ENCODE measurements at places on chromosomes 2 and 18. TPM values are rescaled to one million over a fixed set of nuclear protein-coding genes. Genes with fewer than 3 reads are reported as not detected.

OSR1 gene
- 1.3 TPM for total RNA-seq

FOXI3 gene
- not detected for total RNA-seq

SAG gene
- total RNA-seq, result not detected

RTP5 gene
- not detected for total RNA-seq

MAPK4 gene
- 0.05 TPM for total RNA-seq

VSNL1 gene
- not detected for total RNA-seq

RBM45 gene
- total RNA-seq, result 16.1 TPM

L3MBTL4 gene
- 0.53 TPM for total RNA-seq

PROKR1 gene
- not detected for total RNA-seq

DNA sequence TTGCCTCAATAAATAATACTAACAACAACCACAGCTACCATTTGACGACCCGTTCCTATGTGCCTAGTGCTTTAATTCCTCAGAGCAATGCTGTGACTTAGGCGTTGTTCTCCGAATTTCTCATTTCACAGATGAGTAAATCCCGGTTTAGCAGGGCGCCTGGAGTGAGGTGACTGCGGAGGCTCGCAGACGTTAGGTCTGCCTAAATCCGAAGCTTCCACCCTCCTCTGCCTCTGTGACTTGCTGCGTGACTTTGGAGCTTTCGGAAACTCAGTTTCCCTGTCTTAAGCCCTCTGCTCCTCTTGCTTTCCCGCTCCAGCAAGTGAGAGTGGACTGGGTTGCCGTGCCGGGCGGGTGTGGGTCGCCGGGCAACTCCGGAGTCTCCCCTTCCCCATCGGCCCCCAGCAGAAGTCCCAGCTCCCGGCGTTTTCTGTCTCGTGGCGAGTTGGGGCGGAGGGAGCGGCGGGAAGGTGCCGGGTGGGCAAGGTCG is 711 bp upstream of the ATOH8 start:
- DNase-seq, result no peak

DNA sequence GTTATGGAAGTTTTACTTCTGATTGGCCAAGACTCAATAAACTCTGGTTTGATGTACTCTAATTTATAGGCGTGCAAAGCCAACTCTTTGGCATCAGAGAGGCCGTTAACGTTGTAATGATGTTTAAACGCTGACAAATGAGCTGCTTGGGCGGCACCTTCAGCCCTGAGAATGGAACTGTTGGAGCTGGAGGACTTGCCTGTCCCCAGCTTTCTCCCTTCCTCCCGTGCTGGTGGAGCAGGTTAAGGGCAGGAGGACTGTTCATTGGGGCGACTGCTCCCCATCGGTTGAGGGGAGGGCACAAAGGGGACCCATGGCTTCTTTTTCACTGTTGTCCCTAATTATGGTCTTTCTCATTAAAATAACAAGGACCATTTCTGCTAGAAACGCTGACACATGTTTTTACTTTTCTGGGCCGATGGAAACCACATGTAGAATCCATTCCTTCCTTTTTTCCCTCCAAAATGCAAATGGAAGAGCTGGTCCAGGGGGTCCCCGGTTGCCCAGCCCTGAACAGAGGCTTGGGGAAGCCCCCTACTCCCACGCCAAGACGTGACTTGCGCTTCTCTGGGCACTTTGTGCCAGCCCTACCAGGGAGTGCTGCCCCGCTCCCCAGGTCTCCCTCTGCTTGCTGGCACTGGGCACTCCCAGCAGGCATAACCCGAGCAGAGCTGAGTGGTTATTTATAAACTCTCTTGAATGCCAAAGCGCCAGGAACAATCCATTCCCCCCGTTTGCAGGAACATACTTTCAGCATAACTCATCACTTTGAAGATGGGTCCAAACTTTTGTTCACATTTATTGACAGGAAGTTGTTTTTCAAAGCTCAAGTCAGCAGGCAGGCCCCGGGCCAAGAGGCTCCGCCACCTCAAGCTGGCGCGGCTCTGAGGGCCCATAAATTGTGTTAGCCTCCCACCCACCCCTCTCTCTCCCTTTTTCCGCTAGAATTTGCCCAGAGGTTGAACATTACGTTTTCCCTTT is 170.1 kb downstream of the ASB1 start:
- peak; percentile 84 for DNase-seq

GRCh38 chr18:2686349-2686968 is 30.9 kb downstream of the SMCHD1 start:
- DNase-seq, result no peak

- no peak for DNase-seq
Measured at GRCh38 chr2:4765787-4766530, 926.2 kb upstream of the SOX11 start.

DNA sequence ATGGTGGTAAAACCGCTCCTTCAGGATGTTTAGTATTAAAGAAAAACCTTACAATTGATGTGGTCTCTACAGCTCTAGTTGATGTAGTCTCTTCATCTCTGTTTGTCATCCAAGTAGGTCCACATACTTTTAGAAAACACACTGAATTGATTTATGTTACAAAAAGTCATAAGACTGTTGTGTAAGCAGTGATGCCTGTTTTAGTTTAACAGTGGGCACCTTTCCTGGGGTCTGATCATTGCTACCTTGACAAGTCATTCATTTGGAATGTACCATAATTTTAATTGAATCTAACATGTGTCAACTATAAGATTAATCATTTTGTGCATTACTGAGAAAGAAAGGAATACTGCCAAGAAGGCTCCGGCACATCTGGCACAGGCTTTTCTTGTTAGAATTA is 34.3 kb downstream of the GIGYF2 start:
- DNase-seq, result no peak

- no peak for DNase-seq
Measured at GRCh38 chr2:96408616-96409015, 73.0 kb downstream of the NCAPH start.

DNA sequence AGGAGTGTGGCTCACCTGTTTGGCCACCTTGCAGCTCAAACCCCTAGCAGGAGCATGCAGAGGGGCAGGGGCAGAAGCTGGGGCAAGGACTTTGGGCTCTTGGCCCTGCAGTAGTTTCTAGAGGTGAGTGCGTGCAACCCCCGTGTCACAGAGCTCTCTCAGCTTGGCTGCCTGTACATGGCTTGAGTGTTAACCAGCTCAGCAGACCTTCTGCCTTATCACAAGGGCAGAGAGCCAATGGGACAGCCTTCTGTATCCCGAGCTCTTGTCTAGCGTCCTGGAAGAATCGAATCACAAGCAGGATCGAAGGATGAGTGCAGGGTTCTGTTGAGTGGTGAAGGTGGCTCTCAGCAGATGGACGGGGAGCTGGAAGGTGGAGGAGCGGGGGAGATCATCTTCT is 120.3 kb upstream of the TMEM18 start:
- DNase-seq, result no peak

GRCh38 chr2:112149866-112150435 is 11.8 kb downstream of the FBLN7 start:
- DNase-seq, result no peak

DNA sequence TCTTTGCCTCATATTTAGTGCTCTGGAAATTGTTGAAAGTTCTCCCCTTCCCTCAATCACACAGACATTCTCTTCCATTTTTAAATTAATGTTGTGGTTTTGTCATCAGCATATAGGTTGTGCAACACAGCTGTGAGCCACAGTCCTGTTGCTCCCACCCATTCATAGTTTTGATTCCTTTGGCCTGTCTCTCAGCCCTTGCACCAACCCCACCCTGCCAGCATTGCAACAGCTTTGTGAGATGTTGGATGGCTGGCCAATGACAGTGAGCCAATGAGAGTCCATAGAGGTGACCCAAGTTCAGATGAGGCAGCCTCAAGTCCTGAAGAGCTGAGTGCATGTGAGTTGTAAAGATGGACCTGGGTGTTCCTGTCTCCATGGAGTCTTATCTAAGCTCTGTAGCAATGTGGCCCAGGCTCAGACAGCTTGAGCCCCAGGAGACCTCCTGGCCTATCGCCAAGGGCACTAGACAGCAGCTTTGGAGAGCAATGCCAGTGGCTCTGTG is 775.5 kb downstream of the RNF144A start:
- no peak for DNase-seq

- no peak for DNase-seq
Measured at GRCh38 chr2:144201126-144201525, 318.8 kb downstream of the ZEB2 start.

GRCh38 chr2:111227716-111228141 is 107.0 kb downstream of the BCL2L11 start:
- DNase-seq, result no peak

GRCh38 chr2:234392041-234392615 is 104.8 kb downstream of the ARL4C start:
- DNase-seq, result no peak

- no peak for DNase-seq
Measured at GRCh38 chr18:76379226-76380126, 115.6 kb downstream of the ZNF516 start.

- no peak for DNase-seq
Measured at GRCh38 chr2:190659553-190659952, 10.7 kb downstream of the NAB1 start.

DNA sequence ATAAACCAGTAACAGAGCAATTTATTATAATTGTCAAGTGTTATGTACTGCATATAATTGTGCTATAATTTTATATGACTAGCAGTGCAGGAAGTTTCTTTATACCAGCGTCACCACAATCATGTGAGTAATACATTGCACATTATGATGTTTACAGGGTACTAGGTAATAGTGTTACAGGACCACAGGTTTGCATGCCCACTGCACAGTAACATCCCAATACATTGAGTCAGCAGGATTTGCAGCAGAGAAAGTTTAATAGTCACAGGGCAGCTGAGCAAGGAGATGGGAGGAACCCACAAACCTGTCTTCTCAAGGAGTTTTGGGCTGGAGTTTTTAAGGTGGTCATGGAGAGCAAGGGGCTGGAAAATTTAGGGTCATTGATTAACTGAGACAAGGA is 1042.9 kb upstream of the ACVR2A start:
- DNase-seq, result no peak

Data from glomerular endothelial cell (primary cell).